ENCODE measurements at places on chromosomes 3 and 15.

GRCh38 chr3:126911162-126912026, 71.5 kb upstream of the PLXNA1 start:
- DNase-seq = no peak

DNA sequence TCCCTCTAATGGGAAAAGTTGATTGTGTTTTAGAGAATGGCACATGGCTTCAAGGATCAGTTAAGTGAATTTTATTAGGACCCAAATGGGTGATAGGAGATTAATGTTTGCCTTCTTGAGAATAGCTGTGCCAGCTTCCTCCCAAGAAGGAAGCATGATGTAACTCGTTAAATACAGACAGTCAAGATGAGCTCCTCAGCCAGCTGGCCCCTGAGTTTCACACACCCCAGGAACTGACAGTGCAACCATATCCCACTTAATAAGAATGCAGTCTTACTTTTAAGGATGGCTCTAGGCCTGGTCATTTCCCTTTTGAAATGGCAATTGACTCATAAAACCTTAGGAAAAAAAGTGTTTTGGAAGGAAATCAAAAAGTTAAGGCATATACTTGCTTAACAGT, 472.8 kb upstream of the KCNMB2 start:
- no peak for DNase-seq

- DNase-seq = no peak
Observed at GRCh38 chr15:96337365-96338023, 7.0 kb downstream of the NR2F2 start.

- DNase-seq = no peak
Observed at GRCh38 chr3:143201870-143202752, 82.5 kb downstream of the CHST2 start.

DNA sequence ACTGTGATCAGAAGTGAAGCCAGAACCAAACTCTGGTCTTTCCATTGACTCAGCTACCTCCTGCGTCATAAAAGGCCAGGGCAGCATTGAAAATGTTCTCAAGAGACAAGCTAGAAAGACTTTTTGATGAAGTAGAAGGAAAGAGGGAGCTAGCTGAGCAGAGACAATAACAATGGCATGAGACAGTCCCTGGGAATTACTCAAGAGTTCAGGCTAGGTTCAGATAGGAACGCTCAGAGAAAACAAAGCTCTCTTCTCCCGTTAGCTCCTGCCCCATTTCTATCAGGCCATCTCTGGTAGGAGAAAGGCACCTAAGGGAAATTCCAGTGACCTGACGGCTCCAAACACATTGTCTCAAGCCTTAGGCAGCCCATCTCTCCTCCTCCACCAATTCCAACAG, 7.0 kb upstream of the OXTR start:
- no peak for DNase-seq

DNA sequence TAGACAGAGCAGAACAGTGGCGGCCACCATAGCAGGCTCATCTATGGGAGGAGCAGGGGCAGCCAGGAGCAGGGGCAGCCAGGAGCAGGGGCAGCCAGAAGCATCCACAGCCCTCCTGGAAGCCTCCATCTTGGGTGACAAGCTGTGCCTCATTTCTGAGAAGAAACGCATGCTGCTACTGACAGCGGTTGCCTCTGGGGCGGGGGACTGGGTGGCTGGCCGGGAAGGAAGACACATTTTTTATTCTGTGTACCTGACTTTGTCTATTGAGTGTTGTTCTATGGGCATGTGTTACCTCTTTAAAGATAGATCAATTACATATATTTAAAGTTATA, 71.5 kb upstream of the KLF13 start:
- DNase-seq = no peak

DNA sequence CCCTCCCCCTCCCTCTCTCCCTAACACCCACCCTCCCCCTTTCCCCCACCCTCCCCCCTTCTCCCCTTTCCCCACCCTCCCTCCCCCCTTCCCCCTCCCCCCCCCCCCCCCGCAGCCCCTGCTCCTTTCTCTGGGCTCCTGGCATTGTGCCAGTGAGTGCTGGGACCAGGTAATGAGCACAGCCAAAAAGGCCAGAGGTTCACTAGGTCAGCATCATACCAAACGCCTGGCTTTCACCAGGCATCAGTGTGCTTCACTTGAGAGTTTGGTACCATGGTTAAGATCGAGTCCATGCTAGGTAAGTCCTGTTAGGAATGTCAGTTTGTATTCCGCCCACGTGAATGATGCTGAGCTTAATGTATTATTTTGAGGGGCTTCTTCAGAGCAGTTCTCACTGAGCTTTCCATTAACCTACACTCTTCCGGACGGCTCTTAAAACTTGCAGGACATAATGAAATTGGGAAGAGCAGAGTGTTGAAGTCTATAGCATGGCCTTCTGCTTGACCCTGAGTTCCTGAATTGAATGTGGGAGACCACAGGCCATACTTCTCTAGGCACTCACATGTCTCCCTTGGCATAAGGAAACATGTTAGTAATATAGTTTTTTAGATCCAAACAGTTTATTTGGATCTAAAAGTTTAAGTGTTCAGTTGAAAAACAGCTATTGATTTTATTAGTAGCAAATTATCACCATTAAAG, 45.6 kb downstream of the SENP2 start:
- DNase-seq = no peak

GRCh38 chr3:30320392-30320791, 286.0 kb upstream of the TGFBR2 start:
- no peak for DNase-seq

- no peak for DNase-seq
Observed at GRCh38 chr15:85580879-85581278, 200.5 kb downstream of the AKAP13 start.

DNA sequence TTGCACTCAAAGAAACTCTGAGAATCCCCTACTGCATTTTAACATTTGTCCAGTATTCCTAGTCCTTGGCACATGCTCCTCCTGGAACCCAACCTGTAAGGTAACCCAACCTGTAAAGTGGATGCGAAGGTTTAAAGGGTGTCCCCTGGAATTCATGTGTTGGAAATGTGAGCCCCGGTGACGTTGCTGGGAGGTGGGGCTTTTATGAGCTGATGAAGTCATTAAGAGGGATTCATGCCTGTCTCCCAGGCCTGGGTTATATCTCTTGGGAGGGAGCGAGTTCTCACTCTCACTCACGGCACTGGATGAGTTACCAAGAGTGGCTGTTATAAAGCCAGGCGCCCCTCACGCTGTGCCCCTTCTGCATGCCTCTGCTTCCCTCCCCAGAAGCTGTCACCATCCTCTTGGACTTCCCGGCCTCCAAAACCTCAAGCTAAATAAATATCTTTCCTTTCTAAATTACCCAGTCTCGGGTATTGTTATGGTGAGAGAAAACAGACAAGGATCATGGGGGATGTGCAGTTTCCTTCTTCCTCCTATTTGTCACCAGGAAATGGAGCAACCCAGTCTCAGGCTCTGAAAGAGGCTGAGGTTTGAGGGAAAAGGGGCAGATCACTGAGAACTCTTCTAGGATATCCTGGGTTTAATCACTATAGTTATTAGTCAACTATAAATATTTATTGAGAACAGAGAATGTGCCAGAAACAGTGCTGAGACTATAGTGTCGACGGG, 7.6 kb downstream of the XXYLT1 start:
- DNase-seq = no peak

GRCh38 chr3:136984837-136985236, 27.1 kb downstream of the IL20RB start:
- DNase-seq = no peak

GRCh38 chr15:80308002-80308401, 56.0 kb upstream of the CTXND1 start:
- no peak for DNase-seq

DNA sequence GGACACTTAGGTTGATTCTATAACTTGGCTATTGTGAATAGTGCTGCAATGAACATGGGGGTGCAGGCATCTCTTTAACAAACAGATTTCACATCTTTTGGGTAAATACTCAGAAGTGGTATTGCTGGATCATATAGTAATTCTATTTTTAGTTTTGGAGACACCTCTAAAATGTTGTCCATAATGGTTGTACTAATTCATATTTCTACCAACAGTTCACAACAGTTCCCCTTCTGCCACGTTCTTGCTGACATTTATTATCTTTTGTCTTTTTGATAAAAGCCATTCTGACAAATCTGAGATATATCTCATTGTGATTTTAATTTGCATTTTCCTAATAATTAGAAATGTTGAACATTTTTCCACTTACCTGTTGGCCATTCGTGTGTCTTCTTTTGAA, 19.5 kb downstream of the CX3CR1 start:
- no peak for DNase-seq

GRCh38 chr3:32818229-32818969, 602 bp downstream of the TRIM71 start:
- no peak for DNase-seq

DNA sequence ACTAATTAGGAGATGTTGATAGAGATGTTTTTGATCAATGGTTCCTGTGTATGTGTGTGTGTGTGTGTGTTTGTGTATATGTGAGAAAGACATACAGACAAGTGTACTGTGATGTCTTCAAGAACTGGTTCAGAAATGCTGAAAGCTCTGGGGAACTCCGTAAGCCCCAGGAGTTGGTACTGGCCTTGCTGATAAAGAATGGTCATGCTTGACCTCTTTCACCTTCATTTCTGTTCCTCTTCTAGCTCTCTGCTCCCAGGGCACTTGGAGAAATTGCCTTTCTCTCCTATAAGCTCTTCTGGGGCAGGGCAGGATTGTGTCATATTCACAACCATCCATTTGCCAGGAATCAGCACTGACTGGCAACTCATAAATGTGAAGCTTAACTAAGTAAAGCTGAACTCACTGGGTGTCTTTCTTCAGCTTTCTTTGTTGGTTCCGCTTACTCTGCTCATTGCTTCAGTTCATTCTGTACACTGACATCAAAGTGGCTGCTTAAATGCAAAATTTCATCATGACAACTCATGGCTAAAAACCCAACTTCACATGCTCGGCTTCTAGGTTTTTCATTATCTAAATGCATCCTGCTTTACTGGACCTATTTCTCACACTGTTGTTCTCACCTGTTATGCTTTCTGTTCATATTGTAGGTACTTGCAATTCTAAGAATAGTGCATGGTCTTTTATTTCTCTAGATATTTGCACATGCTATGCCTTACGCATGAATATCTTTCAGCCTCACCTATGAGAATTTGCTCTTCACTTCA, 162.1 kb upstream of the LYSMD4 start:
- no peak for DNase-seq

DNA sequence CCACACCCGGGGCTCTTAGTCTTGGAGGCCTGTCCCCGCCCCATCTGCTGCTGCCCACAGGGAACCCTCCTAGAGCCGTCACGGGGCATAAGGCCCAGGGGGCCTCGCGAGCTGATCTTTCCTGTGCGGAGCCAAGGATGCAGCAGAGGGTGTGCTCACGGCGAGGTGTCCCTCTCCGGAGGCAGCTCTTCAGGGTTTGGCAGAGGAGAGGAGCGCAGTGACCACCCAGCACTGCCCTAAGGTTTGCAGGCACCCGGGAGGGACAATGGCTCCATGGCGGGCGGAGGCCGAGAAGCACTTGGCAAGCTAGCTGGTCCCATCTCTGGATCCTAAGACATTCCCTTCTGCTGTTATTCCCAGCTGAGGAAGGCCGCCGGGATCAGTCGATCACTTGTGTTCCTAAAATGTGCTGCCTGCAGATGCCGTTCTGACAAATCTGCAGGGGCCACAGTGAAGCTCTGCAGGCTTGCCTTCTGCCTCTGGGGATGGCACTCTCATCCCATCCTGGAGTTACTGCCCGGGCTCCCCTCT, 47.4 kb upstream of the PCSK6 start:
- DNase-seq = no peak

GRCh38 chr3:194833114-194833910, 147.6 kb downstream of the FAM43A start:
- no peak for DNase-seq

GRCh38 chr3:120449701-120450599, 842 bp downstream of the FSTL1 start:
- DNase-seq = no peak

DNA sequence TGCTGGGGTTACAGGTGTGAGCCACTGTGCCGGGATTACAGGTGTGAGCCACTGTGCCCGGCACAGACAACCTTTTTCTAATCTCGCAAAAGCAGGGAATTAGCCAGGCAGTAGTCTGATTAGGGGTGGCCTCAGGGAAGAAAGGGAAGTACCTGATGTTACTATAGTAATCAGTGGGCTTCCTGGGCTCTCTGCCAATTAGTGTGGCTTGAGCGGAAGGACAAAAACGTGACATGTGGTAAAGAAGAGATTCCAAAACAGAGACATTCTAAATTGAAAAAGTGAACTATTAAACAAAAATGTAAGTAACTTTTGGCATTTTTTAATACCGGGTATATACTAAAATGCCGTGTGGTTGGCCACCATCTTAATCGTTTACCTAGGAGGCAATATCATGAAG, 48.1 kb downstream of the CFAP20DC start:
- no peak for DNase-seq

DNA sequence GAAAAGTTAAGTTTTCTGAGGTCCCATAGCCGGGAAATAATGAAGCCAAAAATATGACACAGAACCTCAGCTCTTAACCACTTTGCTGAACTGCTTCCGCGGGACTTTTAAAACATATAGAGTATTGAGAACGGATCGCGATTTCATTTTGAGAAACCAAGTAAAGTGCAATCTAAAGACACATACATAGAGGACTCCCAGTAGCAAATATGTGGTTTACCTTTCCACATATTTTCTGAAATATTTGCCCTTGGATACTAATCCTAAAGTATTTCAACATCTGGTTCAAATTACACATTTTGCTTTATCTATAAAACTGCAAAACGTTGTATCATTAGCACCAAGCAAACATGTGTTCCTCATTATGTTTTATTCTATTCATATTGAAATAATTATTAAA, 776.5 kb downstream of the ROBO2 start:
- DNase-seq = no peak

GRCh38 chr3:58584690-58585004, 7.5 kb upstream of the FAM107A start:
- peak; percentile 31 for DNase-seq

GRCh38 chr3:127013758-127014535, 31.0 kb downstream of the PLXNA1 start:
- DNase-seq = no peak

DNA sequence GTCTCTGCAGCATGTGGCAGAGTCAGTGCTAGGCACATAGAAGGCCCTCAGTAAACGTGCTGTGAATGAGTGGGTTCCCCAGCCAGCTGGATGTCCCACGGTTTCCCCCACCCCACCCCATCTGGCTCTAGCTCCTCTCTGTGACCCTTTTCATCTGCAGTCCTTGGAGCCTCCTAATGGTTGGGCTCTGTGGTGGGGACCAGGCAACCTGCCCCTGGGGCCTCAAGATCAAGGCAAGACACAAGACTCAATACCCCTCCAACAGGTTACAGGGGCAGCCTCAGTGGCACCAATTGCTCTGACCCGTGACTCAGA, 17.1 kb upstream of the CYP11A1 start:
- no peak for DNase-seq

GRCh38 chr3:126676919-126677705, 22.2 kb upstream of the TXNRD3 start:
- DNase-seq = no peak

GRCh38 chr3:42700366-42701288, 2.0 kb downstream of the HHATL start:
- no peak for DNase-seq

- DNase-seq = no peak
Observed at GRCh38 chr15:20356444-20356910, 185.1 kb downstream of the GOLGA6L6 start.

GRCh38 chr3:96584066-96584465, 230.3 kb upstream of the EPHA6 start:
- no peak for DNase-seq

GRCh38 chr3:65233561-65233960, 545.8 kb upstream of the ADAMTS9 start:
- no peak for DNase-seq

Measured in NCI-H1694 treated with DMSO at 0.1 percent for 48 hours (cell line).